ENCODE measurements at places on chromosomes 1 and 21.

GRCh38 chr1:68442822-68443556 lies 6.8 kb downstream of the RPE65 start:
- DNase-seq, result peak; percentile 36

- no peak for DNase-seq
These were observed 29.1 kb upstream of the ATP2B4 start for GRCh38 chr1:203597331-203598090.

DNA sequence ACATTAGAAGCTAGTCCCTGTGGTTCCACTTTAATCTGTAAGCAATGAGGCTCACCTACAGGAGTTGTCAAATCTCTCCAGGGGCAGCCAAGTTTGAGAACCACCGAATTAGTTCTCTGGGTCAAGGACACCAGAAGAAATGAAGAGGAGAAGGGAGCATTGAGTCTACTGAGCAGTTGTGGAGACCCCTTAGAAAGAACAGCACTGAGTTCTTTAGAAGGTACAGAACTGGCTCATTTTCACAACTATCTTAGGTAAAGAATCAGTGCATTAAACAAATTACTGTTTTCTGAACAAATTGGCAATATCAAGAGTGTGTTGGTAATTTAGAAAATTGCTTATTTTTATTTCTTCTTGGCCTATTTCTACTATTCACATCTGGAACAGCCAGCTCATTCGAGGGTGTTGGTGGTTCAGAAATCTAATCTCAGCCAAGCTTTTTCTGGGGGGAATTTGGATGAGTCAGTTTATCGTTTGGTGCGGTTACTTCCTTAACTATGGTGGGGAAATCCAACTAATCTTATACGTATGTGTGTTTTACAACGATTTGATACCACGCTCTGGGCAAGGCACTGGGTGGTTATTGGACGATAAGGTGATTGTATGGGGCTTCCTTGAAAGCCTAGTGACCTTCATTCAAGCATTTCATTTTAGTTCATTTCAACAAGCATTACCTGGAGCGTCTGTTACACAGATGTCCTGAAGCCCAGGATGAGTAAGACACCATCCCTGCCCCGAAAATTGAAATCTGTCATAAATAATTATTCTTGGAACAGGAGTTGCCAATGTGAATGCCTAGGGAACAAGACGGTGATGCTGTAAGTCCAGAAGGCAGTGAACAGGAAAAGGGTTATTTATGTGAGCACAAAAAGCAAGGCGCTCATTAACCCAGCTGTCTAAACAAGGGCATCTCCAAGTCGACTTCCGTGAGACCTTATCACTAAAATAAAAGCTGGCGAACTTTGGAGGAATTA lies 52.0 kb upstream of the TMPRSS2 start:
- no peak for DNase-seq

GRCh38 chr1:53166912-53167311 lies 24.5 kb upstream of the SLC1A7 start:
- no peak for DNase-seq

DNA sequence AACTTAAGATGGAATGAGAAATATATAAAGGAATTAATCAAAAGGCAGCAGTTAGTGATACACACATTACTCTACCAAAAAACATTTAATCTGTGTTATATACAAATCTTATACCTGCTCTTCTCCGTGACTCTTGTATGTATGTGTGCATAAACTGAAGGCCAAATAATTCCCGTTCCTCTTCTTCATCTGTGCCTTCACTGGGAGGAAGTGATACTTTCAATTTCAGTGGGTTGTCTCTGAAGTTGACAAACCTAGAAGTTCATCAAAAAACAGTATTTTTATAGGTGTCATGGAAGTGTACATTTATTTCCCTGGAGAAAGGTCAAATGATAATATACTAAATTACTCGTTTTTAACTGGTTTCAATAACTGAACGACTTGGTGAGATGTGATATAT lies 19.3 kb downstream of the TRMT13 start:
- no peak for DNase-seq

- no peak for DNase-seq
These were observed 65.4 kb downstream of the PATJ start for GRCh38 chr1:61807606-61808140.

GRCh38 chr1:170221031-170221430 lies 75.3 kb downstream of the NTMT2 start:
- DNase-seq, result no peak

- DNase-seq, result no peak
These were observed 84.1 kb downstream of the ADCY10 start for GRCh38 chr1:167829868-167830267.

DNA sequence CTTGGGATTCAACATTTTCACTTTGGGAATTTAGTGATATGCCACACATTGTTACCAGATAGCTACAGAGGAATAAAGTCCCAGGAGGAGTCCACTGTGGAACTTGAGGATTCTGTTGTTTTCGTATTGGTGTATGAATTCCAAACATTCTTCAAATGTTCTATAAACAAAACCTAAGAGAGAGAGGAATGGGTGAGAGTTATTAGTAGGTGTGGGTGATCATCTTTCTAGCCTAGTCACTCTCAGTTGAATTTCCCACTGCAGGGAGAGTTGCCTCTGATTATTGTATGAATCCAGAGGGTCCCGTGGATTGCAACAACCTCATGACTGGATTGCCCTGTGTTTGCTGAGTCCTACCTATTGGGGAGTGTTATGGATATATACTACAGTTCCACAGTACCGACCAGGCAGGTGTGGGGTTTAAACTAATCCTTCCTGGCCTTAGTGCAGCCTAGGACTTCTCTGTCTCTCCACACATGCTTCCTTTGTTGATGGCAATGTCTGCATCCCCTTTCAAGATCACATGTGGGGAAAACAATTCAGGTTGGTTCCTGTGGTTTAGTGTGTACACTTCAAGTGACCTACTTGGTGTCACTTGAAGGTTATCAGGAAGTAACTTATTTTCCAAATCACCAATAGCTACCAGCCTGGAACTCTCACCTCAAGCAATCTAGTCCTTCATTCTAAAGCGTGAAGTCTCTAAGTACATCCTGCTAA lies 91.8 kb downstream of the ADCY10 start:
- DNase-seq, result no peak

DNA sequence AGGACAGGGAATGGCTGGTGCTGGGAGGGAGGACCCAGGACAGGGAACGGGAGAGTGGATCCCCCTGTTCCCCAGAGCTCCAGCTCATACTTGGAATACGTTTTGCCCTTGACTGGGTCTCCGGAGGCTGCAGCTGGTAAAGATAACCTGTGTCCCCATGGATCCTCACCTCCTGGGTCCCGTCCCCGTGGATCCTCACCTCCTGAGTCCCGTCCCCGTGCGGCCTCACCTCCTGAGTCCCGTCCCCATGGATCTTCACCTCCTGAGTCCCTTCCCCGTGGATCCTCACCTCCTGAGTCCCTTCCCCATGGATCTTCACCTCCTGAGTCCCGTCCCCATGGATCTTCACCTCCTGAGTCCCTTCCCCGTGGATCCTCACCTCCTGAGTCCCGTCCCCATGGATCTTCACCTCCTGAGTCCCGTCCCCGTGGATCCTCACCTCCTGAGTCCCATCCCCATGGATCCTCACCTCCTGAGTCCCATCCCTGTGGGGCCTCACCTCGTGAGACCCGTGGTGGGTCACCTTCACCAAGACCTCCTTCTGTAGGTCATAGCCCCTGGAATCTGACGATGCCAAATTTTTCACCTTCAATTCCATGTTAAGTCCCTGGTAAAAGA lies 61.4 kb downstream of the SCCPDH start:
- DNase-seq, result no peak

Data from neural crest cell (in vitro differentiated cells).